Stimulated activated CD4-positive, alpha-beta T cell treated with anti-CD3 and anti-CD28 coated beads, Interleukin-4, amount 100 ng/mL, for 48 hours (primary cell): ENCODE measurements at places on chromosomes 2 and 18.

GRCh38 chr18:49368876-49369440 lies 91.5 kb downstream of the DYM start:
- no peak for DNase-seq

- DNase-seq: no peak
These were observed 84.2 kb upstream of the UNC80 start for GRCh38 chr2:209687323-209687969.

DNA sequence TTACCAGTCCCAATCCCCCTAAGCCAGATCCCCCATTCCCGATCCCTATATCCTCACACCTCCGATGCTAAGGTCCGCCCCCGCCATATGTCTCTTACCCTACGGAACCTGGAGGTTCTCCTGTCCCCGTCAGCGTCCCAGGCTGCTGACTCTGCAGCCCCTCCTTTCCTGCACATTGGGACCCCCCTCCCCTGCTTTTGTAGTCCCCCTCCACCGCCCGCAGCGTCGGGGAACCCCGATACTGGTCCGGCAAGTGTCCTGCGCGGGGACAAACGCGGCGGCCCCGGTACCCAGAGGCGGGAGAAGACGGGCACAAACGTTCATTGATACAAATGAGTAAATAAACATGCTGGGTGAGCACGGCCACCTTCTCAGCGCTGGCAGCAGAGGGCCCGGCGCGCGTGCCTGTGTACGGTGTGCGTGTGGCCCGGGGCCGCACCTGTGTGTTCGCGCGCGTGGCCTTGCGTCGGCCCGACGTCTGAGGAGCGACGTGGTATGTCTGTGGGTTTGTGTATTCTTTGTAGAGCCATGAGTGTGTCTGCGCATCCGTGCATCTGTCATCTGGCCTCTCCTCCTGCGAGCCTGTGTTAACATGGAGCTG lies 2.0 kb upstream of the CYP26B1 start:
- DNase-seq: no peak

- DNase-seq: no peak
These were observed 36.1 kb downstream of the NHEJ1 start for GRCh38 chr2:219124381-219125110.

DNA sequence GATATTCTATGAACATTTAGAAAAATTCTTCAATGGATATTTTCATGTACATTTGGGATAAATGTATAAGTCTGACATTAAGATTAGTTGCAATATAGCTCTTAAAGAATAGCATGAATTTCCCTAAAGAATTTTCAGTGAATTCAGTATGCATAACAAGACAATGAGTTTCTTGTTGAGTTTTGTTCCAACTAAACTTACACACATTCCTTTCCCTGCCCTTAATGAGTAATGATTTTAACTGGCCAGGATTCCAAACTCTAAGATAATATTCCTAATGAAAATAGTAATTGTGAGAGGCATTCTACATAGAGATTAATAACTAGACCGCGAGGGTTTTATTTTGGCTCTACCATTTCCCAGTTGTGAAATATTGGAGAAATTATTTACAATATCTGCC lies 390.3 kb upstream of the GALNT5 start:
- no peak for DNase-seq

DNA sequence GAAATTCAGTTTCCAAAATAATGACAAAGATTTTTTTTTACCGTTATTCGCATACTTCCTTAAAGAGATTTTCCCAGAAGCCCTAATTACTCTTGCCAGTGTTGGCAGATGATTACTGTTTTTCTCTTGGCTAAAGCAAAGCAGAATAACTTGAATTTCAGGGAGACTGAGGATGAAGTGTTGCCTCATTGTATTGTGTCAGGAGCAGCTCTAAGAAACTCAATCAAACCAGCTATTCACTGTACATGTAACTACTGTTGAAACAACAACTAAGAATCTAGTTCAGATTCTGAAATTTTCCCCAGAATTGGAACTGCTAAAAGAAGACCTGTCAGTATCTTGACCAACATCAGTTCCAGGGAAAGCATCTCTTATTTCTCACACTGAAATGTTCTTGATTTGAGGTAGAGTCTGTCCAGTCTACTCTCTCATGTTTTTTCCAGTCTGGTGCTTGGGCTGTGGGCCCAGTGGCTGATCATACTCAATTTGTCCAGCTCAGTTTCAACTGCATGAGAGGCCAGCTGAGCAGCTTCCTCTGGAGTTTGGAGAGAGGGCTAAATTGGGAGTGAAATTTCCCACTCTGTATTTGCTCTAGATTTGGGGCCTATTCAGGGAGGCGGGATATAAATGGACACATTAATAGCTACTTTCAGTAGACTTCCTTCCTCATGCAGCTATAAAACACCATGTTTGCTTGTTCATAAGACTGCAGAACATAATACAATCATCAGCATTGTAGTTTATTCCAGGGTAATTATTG lies 78.5 kb downstream of the PPP1R1C start:
- DNase-seq: no peak

- DNase-seq: no peak
These were observed at the start of gene GPR39 for GRCh38 chr2:132416723-132417395. Gene GPR39, plus strand, starts transcription at chr2:132416805.

- no peak for DNase-seq
These were observed 465.8 kb upstream of the MEIS1 start for GRCh38 chr2:65969161-65969560.

DNA sequence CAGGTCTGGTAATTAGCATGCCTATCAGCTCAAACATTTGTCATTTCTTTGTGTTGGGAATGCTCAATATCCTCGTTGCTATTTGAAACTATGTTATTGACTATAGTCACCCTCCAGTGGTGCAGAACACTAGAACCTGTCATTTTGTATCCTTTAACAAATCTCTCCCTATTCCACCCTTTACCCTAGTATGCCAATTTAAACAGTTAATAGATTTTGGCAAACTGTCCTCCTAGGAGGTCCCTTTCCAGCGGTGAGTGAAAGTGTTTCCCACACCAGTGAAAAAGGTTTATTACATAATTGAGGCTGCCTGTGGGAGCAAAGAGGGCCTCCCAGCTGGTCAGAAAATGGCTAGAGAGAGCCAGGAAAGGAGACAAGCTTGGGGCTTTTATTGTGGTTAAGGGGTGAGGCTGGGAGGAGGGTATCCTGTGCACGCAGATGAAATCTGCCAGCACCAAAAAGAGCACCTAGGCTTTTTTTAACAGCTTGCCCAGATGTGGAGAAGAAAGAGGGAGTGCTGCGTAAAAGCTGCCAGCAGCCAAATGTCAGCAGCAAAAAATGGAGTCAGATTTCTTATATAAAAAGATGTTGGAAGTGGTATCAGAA lies 1.8 kb upstream of the DRC1 start:
- no peak for DNase-seq

DNA sequence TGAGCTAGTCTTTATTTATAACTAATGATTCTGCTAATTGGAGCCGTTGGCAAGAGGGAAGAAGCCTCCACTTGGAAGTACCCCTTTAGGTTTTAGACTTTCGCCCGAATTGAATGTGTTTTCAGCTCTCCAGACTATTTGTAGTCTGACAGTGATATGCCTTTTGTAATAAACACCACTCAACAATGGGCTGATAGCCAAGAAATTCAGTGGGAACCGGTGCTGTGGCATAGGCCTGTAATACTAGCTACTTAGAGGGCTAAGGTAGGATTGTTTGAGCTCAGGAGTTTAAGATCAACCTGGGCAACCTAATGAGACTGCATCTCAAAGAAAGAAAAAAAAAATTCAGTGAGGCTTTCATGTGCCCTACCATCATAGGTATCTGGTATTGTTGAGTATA lies 13.6 kb upstream of the ZSCAN30 start:
- DNase-seq: no peak

GRCh38 chr18:8519102-8519501 lies 90.1 kb upstream of the RAB12 start:
- no peak for DNase-seq

DNA sequence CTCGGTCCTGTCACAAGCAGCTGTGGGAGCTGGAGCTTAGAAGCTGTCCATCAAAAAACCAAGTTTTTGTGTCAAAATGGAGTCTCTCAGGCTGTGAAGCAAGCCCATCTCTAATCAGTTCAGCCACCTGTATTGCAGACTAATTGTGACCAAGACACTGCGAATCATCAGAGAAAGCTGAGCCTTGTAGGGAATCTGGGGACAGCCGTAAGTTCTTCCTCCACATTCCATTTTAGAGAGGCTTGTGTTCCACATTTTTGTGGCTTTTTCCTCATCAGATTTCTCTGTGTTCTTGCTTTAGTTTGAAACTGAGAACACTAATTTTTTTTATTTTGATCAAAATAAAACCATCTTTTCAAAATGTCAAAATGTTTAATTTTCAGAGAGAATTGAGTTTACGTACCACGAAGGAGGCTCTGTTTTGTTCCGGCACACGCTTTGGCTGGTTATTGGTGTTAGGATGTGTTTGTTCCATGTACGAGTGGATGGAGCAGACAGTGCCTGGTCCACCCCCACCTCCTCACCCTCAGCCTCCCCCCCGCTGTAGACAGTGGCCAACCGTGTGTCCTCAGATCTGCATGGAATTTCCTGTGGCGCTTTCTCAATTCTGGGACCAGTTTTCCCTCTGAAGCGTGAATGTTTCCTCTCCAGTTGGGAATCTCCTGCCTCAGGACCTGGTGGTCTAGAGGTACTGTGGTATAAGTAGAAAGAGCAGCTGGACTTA lies 140.8 kb downstream of the AGAP1 start:
- DNase-seq: no peak

DNA sequence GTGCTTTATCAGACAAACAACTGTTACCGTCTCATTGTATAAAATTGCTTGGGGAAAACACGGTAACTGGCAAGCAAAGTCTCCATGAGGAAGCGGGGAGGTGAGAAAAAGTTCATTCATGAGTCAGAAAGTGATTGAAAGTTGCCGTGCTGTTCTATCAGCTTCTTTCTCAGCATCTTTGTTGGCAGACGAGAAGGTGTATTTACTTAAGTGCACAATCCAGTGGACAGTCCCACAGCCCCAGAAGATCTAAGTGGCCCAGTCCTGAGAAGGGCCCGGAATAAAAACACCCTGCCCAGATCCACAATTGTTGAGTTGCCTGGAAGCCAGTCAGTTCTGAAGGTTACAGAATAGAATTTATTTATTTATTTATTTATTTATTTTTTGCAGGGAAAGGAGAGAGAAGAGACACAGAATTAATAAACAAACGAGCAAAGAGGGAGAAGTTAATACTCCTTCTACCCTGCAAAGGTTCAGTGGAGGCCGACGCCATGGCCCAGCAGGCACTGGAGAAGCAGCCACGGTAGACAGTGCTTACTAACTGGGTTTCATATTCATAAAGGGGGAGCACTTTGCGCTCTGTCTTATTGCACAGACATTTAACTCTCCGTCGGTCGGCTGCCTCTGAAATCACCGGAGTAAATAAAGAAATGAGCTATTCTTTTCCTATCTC lies 676.0 kb upstream of the SALL3 start:
- DNase-seq: no peak

DNA sequence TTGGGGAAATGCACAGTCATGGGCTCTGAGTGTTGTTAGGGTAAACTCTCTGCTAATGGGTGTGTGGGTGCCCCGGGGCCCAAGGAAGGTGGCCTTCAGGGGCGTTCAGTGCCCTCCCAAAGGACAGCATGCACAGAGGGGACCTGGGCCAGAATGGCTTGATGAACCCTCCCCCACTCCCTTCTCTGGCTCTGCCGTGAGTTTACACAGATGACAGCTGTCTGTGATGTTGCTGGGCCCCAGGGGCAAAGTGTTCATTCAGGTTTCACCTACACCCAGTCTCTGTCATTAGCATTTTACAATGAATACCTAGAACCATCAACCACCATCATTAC lies 3.2 kb downstream of the NPPC start:
- no peak for DNase-seq

DNA sequence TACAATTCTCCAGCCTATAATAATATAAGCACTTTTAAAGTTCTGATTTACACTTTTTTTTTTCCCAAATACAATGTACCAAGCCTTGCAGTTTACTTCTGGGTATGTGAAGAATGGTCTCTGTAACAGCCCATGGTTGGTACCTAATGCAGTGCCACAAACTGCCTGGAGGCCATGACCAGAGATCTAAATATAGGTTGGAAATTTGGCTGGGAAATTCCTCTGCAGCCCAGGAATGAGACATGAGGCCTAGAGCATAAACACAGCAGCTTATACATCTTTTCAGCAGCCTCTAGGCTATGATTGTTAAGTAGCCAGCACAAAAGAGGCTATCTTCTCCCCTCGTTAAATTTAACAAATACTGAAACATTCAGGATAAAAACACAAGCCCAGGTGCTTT lies 432.0 kb upstream of the FAM98A start:
- DNase-seq: no peak

GRCh38 chr2:220946552-220946951 lies 625.6 kb downstream of the EPHA4 start:
- DNase-seq: no peak

DNA sequence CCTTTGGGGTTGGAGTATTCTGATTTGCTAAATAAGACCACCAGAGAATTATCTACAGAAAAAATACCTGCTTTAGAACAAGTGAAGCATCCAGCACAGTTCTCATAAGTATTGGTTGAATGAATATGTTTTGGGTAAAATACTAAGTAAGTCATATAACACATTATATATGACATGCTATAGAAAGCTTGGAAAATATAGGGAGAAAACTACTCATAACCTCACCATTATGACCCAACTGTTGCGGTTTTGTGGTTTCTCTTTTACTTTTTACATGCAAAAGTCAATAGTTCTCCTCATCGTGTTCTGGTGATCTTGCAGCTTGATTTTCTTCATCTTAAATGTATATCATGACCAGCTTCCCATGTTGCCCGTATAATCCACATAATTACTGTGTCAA lies 66.2 kb downstream of the DIPK1C start:
- DNase-seq: no peak

DNA sequence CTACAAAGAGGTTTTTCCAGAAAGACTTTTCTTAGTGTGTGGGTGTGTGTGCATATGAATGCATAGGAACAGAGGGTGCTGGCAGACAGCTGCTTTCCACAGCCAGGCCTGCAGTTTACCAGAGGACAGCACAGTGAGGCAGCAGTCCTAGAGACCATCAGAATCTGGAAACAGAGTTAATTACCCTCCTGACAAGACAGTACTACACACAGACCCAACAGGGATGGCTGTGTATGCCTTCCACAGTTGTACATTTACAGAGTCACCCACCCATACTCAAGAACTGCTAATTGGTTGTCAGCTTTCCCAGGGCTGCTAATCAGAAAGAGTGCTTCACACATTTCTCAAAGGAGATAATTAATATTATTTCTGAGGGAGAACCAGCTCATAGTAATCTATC lies 104.7 kb downstream of the FEZ2 start:
- DNase-seq: no peak
